SHP77 treated with DMSO at 0.1 percent for 48 hours (cell line): ENCODE measurements at places on chromosomes 1 and 21.

GRCh38 chr1:156162430-156163037, 9.1 kb downstream of the SEMA4A start:
- DNase-seq: no peak

GRCh38 chr1:176765608-176766007, 302.6 kb downstream of the PAPPA2 start:
- DNase-seq: no peak

DNA sequence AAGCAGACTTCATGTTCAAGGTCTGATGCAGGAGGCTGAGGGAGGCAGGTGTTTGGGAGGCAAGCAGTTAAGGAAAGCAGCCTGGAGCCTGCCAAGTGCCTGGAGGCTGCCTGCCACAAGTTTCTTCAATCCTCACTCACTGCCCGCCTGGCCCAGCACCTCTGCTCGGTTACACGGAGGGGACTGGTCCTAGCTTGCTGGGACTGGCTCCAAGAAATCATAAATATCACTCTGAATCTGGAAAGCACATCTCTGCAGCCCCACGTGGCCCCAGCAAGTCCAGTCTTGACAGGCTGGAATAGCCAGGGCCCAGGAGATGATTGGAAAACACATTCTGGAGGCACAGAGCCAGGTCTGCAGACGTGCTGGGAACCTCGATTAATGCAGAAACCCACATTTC, 83.9 kb downstream of the BCAR3 start:
- no peak for DNase-seq

- DNase-seq: no peak
These were observed 10.6 kb upstream of the SIM2 start for GRCh38 chr21:36688324-36688723.

DNA sequence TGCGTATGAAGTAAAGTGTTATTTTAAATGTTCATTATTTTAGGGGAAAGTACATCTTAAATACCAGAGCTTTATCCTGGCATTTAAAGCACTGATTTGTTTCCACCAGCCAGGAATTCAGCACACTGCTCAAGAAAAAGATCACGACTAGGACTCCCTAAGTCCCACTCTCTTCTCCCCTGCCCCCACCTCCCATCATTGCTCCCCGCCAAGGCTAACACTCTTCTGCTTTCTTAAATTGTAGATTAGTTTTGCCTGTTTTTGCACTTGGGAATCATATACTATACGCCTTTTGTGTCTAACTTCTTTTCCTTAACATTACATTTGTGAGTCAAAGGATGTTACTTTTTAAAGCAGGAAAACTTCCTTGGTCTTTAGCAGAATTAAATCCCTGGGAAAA, 37.5 kb upstream of the C1orf105 start:
- no peak for DNase-seq

- no peak for DNase-seq
These were observed 20.4 kb upstream of the PLXNA2 start for GRCh38 chr1:208264469-208265121.

GRCh38 chr1:230085178-230085515, 18.1 kb downstream of the GALNT2 start:
- no peak for DNase-seq

- DNase-seq: no peak
These were observed 18.5 kb upstream of the C1orf21 start for GRCh38 chr1:184368354-184368753.

DNA sequence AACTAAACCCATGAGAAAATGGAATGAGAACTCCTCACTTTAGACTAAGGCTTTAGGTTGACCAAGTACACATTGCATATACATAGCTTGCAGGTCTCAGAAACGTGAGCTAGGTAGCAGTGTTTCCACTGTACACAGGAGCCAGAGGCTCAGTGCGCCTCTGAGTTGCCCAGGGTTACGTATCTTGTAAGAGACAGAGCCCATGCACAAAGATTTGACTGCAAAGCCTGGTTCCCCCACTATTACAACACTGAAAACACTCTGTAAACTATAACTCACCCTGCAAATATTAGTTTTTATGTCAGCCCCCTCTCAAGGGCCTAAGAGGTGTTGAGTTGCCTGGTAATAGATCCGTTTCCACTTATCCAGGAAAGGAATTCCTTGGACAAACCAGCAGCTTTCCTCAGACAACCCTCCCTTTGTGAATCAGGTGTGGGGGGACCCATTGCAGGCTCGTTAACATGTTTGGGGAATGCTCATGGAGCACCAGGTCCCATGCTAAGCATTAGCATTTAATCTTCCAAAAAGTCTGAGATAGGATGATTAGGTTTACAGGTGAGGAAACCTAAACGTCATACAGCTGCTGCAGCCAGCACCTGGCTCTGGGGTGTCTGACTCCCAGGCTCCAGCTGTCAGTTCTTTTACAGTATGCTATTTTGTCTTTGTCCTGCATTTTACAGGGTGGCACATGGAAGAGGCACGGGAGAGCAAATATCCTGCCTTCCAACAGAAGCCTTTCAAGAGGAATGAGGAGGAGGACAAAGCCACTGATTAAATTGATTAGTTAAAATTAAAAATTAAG, 25.7 kb downstream of the TENT5C start:
- DNase-seq: no peak

GRCh38 chr1:50328552-50328951, 94.7 kb downstream of the DMRTA2 start:
- DNase-seq: no peak

GRCh38 chr1:20349561-20349960, 58.9 kb downstream of the VWA5B1 start:
- DNase-seq: no peak

DNA sequence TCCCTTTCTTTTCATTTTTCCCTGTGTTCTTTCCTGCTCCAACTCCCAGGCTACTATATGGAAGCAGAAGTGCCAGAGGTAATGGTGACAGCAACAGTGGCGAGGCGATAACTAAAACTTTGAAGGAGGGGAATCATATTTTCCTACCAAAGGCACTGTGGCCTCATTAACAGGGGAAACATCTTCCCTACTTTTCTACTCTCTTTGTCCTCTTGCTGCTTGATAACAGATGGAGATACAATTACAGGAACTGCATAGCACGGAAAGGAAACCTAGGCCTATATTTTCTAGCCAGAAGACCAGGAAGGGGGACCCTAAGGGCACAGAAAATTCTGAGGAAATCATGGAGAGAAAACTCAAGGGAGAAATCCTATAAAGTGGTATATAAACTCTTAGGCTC, 42.3 kb downstream of the SASS6 start:
- no peak for DNase-seq

GRCh38 chr1:100428160-100428559, 75.9 kb downstream of the CDC14A start:
- no peak for DNase-seq

- no peak for DNase-seq
These were observed 96.5 kb downstream of the DAB1 start for GRCh38 chr1:57327336-57327735.

GRCh38 chr1:191690931-191691330, 467.3 kb upstream of the RGS18 start:
- no peak for DNase-seq

- no peak for DNase-seq
These were observed 83.4 kb upstream of the ACTL8 start for GRCh38 chr1:17671741-17672140.
